ENCODE measurements at places on chromosomes 11 and 22.

- DNase-seq = no peak
Observed at GRCh38 chr11:130216591-130217132, 57.1 kb downstream of the ST14 start.

- no peak for DNase-seq
Observed at GRCh38 chr22:35892192-35892591, 136.4 kb downstream of the RBFOX2 start.

DNA sequence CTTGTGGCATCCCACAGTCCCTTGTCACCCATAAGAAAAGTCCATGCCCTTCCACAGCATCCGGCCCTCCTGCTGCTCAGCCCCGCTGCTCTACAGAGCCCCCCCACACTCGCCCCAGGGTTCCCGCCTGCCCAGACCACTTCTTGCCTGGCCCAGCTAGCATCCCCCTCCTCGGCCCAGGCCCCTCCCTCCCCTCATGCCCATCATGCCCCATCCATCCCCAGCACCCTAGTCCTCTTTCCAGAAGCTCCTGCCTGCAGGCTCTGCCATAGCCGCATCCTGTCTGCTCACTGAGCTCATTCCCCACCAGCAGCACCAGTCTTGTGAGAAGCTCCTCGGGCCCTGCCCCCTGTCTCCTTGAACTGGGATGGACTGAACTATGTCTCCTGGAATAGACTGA, 54.4 kb downstream of the LINC01488 start:
- no peak for DNase-seq

- DNase-seq = no peak
Observed at GRCh38 chr22:33659448-33659847, 260.8 kb downstream of the LARGE1 start.

GRCh38 chr11:2775626-2776350, 76.0 kb upstream of the KCNQ1OT1 start:
- no peak for DNase-seq

All from effector CD4-positive, alpha-beta T cell (primary cell).